A549 treated with dexamethasone at 1 μM for 4 hours (cell line): ENCODE measurements at places on chromosomes 11 and 22. TPM values are rescaled to one million over a fixed set of nuclear protein-coding genes. Genes with fewer than 3 reads are reported as not detected.

The GGT1 gene
- total RNA-seq, result 85.7 to 110 TPM (median 107 TPM) in 5 replicates

The IGSF22 gene
- total RNA-seq, result not detected in 5 replicates

The GALNT18 gene
- 29.1 to 34.2 TPM (median 31.1 TPM) in 5 replicates for total RNA-seq

The PES1 gene
- total RNA-seq, result 107 to 121 TPM (median 111 TPM) in 5 replicates

The PTPN5 gene
- total RNA-seq, result 0.03 to 0.05 TPM in 2 of 5 replicates, not detected in the others

The PRG3 gene
- total RNA-seq, result not detected in 5 replicates

The POU2AF1 gene
- total RNA-seq, result 0.04 to 0.31 TPM in 2 of 5 replicates, not detected in the others

The LRRC56 gene
- 0.52 to 1.1 TPM (median 0.98 TPM) in 5 replicates for total RNA-seq

The LYVE1 gene
- total RNA-seq, result 0.36 to 1.2 TPM (median 0.64 TPM) in 5 replicates

The LINC01488 gene
- total RNA-seq, result 0.04 to 0.11 TPM in 2 of 5 replicates, not detected in the others

The FGF19 gene
- 0.05 to 0.09 TPM (median 0.06 TPM) in 4 of 5 replicates, not detected in the other for total RNA-seq

The FXYD6 gene
- total RNA-seq, result 0.11 to 0.39 TPM (median 0.31 TPM) in 5 replicates

The TIGD3 gene
- total RNA-seq, result 0.80 to 1.2 TPM (median 1.0 TPM) in 5 replicates
